Camera-type eye (tissue), 1 donor: ENCODE measurements at places on chromosomes 13 and 19. TPM values are rescaled to one million over a fixed set of nuclear protein-coding genes. Genes with fewer than 3 reads are reported as not detected.

Gene TMC4
- 6.8 TPM for total RNA-seq

Gene ZNF573
- 38.6 TPM for total RNA-seq

Gene LGI4
- 50.3 TPM for total RNA-seq

Gene BEST2
- 0.55 TPM for total RNA-seq

Gene EPSTI1
- total RNA-seq, result 2.4 TPM

Gene SYT3
- total RNA-seq, result 6.8 TPM

Gene ZNF486
- total RNA-seq, result 13.9 TPM

Gene ZNF579
- 3.6 TPM for total RNA-seq

Gene ZNF649
- 36.3 TPM for total RNA-seq

Gene NOTCH3
- total RNA-seq, result 91.8 TPM

Gene PSG1
- not detected for total RNA-seq

Gene SOHLH2
- 1.9 TPM for total RNA-seq

Gene KIR3DL1
- total RNA-seq, result 0.22 TPM

Gene TNFRSF19
- total RNA-seq, result 47.8 TPM

Gene ZNF585A
- total RNA-seq, result 21.9 TPM

Gene ACP5
- total RNA-seq, result 16.7 TPM

Gene IZUMO1
- total RNA-seq, result not detected

Gene SNRNP70
- total RNA-seq, result 301 TPM

Gene GARIN5A
- total RNA-seq, result 0.55 TPM

Gene PLIN4
- 3.1 TPM for total RNA-seq

Gene POU2F2
- total RNA-seq, result 3.2 TPM

Gene LHB
- total RNA-seq, result not detected

Gene CEACAM5
- 0.49 TPM for total RNA-seq

Gene NAA16
- 69.1 TPM for total RNA-seq

Gene SIGLECL1
- not detected for total RNA-seq

Gene ZNF835
- total RNA-seq, result 12.2 TPM

Gene PTH2
- not detected for total RNA-seq

Gene SIGLEC11
- 1.3 TPM for total RNA-seq

Gene ALOX5AP
- 3.5 TPM for total RNA-seq

Gene TEX29
- not detected for total RNA-seq

Gene ARRDC5
- total RNA-seq, result not detected

Gene CNN2
- 60.9 TPM for total RNA-seq
